ENCODE measurements at places on chromosomes 7 and 10. TPM values are rescaled to one million over a fixed set of nuclear protein-coding genes. Genes with fewer than 3 reads are reported as not detected.

Gene ADARB2
- total RNA-seq: 0.61 TPM

Gene PLCE1
- under 0.01 TPM for total RNA-seq

Gene HABP2
- total RNA-seq: not detected

Gene AGFG2
- 6.2 TPM for total RNA-seq

Gene SLC26A5
- not detected for total RNA-seq

Gene ZC3HAV1
- total RNA-seq: 55.2 TPM

Gene SPDYE2B
- total RNA-seq: not detected

Gene UBE2D4
- 7.4 TPM for total RNA-seq

Gene NPTX2
- total RNA-seq: 0.91 TPM

Gene PALD1
- 5.2 TPM for total RNA-seq

Gene ASB10
- total RNA-seq: not detected

Gene CREB3L2
- 29.6 TPM for total RNA-seq

Gene SYT15
- not detected for total RNA-seq

Gene ASIC3
- not detected for total RNA-seq

Gene ATRNL1
- total RNA-seq: under 0.01 TPM

Gene GIMAP4
- 332 TPM for total RNA-seq

Gene AGAP5
- 1.6 TPM for total RNA-seq

Gene PRSS1
- total RNA-seq: not detected

Gene ARPC1B
- 597 TPM for total RNA-seq

Gene CYP3A4
- not detected for total RNA-seq

Gene MYH16
- 0.30 TPM for total RNA-seq

Gene CFAP46
- 1.3 TPM for total RNA-seq

Gene NUTM2D
- 0.65 TPM for total RNA-seq

Gene LSM5
- total RNA-seq: 91.6 TPM

Measured in epithelial cell of umbilical artery (primary cell).